Fibroblast of gingiva (primary cell): ENCODE measurements at places on chromosomes 13 and 19.

GRCh38 chr13:112325142-112325808 is 50.9 kb upstream of the SPACA7 start:
- no peak for DNase-seq

DNA sequence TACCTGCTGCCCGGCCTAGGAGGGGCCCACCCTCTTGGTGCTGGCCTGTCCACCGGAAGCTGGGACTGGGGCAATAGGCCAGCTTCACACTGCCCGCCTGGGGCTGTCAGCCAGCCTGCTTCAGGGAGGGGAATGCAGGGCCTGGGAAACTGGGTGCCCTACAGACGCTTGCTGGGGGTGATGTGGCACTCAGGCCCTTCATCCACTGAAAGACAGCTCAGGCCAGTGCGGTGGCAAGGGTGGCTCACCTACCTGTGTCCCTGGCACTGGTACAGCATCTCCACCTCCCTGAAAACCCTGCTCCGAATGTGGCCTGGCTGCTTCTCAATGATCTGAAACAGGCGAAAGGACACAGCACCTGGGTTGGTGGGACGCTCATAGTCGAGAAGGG is 7.8 kb downstream of the MKNK2 start:
- no peak for DNase-seq

- DNase-seq = no peak
Measured at GRCh38 chr19:33819506-33819879, 22.8 kb downstream of the KCTD15 start.

DNA sequence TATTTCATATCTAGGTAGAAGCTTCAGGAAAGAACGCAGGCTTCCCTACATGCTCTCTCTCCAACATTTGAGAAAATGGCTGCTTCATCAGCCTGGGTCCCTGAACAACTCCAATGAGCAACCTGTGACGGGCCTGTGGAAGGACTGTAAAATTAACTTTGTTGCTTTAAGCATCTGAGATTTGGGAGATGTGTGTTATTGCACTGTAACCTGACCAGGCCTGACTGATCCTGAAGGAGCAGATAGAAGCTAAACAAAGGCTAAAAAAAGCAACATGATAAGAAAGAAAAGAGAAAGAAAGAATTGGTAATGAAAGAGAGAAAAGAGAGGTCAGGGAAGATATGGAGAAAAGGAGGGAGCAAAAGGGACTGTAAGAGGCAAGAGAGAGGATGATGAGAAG is 77.1 kb upstream of the MBNL2 start:
- no peak for DNase-seq

DNA sequence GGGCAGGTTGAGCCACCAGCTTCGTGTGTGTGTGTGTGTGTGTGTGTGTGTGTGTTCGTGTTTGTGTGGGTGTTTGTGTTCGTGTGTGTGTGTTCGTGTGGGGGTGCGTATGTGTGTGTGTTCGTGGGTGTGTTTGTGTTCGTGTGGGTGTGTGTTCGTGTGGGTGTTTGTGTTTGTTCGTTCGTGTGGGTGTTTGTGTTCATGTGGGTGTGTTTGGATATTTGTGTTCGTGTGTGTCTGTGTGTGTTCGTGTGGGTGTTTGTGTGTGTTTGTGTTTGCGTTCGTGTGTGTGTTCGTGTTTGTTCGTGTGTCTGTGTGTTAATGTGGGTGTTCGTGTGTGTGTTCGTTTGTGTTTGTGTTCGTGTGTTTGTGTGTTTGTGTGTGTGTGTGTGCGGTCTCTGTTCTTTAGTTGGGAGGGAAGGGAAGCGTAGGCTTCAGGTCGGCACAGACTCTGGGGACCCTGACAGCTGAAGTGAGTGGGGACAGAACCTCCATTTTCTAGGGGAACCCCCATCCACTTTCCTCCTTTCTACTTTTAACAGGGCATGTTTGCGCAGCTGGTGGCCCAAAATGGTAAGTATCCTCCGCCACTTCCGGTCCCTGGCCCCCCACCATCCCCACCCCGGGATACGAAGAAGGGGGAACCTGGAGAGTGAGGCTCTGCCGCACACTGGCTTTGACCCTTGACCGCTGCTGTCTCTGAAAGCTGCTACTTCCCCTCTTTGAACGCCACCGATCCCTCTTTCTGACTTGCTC is 1.6 kb downstream of the TNFSF9 start:
- no peak for DNase-seq

DNA sequence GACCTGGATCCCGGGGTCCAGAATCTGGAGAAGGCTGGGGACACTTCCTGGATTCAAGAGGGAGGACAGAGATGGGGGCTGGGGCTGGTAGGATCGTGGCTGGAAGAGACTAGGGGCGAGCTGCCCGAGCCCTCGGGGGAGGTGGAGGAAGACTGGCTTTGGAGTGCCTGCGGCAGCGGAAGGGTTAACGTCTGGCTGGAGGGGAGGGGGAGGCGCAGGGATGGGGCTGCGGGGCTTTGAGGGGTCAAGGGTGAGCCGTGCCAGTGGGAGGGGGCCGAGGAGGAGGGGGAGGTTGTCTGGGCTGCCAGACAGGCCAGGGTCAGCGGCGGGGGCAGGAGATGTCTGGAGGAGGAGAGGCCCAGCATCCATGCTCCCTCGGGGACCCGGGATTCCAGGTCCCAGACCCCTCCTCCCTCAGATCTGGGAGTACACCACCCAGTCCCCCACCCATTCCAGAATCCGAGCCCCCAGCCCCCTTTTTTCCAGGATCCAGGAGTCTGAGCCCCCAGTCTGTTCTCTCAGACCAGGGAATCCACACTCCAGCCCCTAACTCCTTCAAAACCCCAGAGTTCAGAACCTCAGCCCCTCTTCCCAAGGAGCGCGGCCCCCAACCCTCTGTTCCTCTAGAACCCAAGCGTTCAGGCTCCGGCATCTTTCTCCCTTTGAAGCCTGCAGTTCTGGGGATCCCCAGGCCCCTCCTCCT is 3.2 kb upstream of the SPACA6 start:
- no peak for DNase-seq

DNA sequence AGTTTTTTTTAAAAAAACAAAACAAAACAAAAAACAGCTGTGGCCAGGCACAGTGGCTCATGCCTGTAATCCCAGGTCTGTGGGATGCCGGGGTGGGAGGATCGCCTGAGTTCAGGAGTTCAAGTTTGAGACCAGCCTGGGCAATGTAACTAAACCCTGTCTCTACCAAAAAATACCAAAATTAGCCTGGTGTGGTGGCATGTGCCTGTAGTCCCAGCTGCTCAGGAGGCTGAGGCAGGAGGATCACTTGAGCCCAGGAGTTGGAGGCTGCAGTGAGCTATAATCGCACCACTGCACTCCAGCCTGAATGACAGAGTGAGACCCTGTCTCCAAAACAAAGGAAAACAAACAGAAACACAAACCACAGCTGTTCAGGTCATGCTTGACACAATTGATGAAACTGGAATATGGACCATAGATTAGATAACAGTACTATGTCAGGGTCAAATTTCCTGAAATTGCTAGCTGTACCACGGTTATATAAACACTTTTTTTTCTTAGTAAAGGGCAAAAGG is 6.9 kb upstream of the ANGPTL4 start:
- no peak for DNase-seq

GRCh38 chr19:39698535-39698934 is 5.7 kb upstream of the LGALS14 start:
- no peak for DNase-seq

- no peak for DNase-seq
Measured at GRCh38 chr19:31049431-31049830, 299.8 kb downstream of the TSHZ3 start.

GRCh38 chr19:30063650-30064347 is 121.8 kb downstream of the URI1 start:
- DNase-seq = no peak

- no peak for DNase-seq
Measured at GRCh38 chr13:31853643-31854326, 114.5 kb downstream of the RXFP2 start.

GRCh38 chr13:71460211-71460610 is 406.8 kb downstream of the DACH1 start:
- no peak for DNase-seq

- no peak for DNase-seq
Measured at GRCh38 chr19:10372690-10373089, 7.7 kb downstream of the TYK2 start.

GRCh38 chr13:93625536-93625935 is 398.9 kb downstream of the GPC6 start:
- peak; percentile 65 for DNase-seq

DNA sequence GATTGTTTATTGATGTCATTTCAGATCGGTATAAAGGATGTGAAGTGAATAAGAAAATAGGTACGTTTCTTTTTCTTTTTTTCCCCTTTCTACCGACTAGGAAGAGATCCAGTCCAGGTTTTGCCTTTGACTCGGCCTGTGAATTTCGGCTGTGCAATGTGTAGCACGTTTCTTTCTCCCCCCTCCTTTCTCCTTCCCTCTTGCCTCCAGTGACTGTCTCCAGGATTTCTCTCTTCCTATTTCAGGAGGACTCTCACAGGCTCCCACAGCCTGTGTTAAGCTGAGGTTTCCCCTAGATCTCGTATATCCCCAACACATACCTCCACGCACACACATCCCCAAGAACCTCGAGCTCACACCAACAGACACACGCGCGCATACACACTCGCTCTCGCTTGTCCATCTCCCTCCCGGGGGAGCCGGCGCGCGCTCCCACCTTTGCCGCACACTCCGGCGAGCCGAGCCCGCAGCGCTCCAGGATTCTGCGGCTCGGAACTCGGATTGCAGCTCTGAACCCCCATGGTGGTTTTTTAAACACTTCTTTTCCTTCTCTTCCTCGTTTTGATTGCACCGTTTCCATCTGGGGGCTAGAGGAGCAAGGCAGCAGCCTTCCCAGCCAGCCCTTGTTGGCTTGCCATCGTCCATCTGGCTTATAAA is at the start of gene GPC6:
Gene GPC6 (plus strand): TSS at position 185 of the 657 bp plus-strand sequence.
- DNase-seq = peak; percentile 93

GRCh38 chr13:106691341-106691740 is 123.4 kb upstream of the ARGLU1 start:
- DNase-seq = no peak

DNA sequence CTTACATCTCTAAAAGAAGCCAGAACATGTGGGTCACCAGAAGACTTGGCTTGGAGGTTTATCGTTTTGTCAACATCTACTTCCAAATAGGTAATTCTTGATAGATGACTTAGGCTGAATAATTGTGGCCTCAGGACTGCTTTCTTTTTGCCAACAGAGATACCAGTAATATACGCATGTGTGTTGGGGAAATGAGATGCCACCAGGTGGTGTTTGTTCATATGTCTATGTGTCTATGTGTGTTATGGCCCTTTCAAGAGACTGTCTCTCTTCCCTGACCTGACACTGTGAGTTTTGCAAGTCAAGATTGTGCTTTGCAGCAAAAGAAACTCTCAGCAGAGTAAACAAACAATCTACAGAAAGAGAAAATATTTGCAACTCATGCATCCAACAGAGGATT is 31.6 kb upstream of the METTL21C start:
- DNase-seq = peak; percentile 5

DNA sequence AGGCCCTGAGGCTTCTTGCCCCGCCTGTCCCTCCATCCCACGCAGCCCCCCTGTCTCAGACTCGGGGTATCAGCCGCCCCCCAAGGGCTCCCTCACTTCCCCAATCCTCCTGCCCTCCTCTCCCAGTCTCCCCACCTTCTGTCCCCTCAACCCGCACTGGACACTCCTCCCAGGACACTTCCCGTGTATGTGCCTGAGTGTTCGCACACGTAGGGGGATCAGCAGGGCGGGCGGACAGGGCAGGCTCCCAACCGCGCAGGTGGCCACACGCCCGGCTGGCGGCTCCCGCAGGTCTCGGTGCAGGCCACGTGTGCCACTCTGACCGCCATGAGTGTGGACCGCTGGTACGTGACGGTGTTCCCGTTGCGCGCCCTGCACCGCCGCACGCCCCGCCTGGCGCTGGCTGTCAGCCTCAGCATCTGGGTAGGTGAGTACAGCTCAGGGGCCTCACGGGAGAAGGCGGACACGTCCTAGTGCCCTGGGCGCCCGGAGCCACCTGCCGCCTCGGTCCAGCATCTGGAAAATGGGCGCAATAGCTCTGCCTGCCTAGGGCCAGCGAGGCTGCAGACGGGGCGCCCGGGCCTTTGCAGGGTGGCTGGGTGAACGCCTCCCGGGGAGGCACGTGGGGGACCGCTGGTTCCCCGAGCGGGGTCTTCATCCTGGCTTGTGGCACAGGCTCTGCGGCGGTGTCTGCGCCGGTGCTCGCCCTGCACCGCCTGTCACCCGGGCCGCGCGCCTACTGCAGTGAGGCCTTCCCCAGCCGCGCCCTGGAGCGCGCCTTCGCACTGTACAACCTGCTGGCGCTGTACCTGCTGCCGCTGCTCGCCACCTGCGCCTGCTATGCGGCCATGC is 2.3 kb downstream of the KISS1R start:
- DNase-seq = no peak

DNA sequence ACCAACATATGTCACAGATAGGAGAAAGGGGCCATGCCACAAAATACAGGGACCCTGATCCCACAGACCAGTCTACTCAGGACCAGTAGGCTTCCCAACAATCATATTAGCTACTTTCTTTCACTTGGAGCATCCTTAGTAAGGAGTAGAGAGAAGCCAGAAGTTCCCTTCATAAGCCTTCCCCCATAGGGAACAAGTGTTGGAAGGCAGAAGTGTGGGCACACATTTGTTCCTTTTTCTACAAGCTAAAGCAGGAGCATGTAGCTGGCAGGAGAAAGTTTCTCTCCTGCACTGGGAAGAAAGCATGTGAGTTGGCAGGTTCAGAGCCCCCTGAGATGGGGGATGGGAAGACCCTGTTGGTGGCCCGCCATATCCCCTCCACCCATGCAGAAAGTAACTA is 165.4 kb downstream of the KCTD12 start:
- no peak for DNase-seq

GRCh38 chr13:53143757-53144339 is 115.2 kb downstream of the OLFM4 start:
- DNase-seq = no peak

GRCh38 chr13:98495627-98496478 is 81.1 kb downstream of the STK24 start:
- peak; percentile 66 for DNase-seq

DNA sequence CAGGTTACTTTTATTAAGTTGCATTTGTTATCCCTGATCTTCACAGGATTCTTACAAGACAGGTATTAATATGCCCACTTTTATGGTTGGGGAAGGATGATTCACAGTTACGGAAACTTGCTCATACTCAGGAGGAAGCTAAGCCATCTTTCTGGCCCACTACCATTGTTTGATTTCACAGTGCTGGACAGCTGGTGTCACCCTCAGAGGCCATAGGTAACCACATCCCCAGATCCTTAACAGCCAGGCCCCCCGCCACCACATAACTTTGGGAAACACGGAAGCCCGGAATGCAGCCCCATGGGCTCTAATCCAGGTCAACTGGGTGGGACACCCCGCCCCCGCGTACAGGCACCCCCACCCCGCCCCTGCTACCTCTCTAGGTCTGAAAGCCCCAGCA is 119.7 kb downstream of the IRS2 start:
- no peak for DNase-seq
